ENCODE measurements at places on chromosomes 2 and 18. TPM values are rescaled to one million over a fixed set of nuclear protein-coding genes. Genes with fewer than 3 reads are reported as not detected.

GRCh38 chr2:142892715-142893114 is 15.3 kb downstream of the KYNU start:
- DNase-seq = peak; percentile 62

GPBAR1 gene
- 0.66 TPM for polyA plus RNA-seq

GRCh38 chr2:12008425-12009061 is 262.1 kb downstream of the LPIN1 start:
- DNase-seq = peak; percentile 28

DNA sequence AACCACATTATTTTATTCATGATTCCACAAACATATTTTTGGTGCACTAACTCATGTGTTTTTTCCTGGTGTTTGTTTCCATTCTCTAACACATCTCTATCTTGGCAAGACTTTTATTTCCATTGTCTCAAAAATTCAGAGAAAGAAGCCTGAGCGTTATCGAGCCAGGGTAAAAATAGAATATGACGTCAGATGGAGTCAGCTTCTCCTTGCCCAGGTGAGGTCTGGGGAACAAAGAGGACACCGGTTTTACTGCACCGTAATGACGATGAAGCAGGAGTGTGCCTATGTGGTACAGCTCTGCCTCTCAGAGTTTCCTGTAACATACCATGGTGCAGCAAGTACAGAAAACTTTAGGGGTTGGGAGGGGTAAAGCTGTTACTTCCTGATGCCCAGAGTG is 661.6 kb downstream of the PLCL1 start:
- no peak for DNase-seq

DNA sequence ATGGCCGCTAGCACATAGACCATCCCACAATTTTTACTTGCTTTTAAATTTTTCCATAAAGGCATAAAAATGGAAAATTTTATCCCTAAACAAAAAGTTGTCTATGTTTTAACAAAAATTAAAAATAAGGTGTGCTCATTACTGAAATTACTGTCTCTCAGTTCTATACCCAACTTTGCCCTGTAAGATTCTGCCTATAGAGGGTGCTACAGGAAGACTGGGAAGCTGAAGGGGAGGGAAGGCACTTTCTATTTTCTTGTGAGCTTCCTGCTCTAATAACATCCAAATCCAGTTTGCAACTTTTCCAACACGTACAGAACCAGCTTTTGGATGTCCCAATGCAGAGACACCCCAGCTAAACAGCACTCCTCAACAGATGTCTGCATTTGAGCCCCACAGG is 666.9 kb downstream of the PLCL1 start:
- DNase-seq = no peak

GRCh38 chr2:217412277-217412676 is 552.4 kb upstream of the TNP1 start:
- DNase-seq = no peak

DNA sequence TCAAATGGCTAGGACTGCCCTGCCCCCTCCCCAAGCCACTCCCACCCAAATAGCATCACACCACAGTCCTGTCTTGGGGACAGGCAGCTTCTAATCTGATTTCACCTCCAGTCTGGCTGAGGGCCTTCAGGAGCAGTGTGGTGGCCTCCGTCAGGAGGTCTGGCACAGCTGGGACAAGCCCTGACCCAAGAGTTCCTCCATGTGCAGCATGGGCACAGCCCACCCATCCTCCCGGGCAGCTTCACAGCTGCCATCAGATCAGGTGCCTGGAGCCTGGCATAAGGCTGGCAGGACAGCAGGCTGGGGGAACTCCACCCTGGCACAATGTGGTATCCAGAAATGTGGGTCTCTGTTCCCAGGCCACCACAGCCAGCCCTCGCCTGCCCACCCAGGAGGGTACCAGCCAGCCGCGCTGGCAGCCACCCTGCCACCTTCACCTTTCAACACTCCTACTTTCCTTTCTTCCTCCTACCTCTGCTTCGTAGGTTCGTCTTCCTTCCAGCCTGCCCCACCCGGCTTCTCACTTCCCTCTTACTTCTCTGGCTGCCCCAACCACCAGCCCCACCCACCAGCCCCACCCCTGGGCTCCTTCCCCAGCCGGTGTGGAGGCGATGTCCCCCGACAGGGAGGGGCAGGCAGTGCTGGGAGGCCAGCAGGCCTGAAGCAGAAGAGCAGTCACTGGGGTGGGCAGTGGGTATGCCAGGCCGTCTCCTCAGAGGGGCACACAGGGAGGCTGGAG is at the start of gene CAPG:
TSS of gene CAPG (minus strand) at position 522 of the 739 bp plus-strand sequence. CDS start 8,221 bp downstream, outside the sequence.
- peak; percentile 82 for DNase-seq

GRCh38 chr2:48444404-48444803 is 85.5 kb upstream of the STON1 start:
- no peak for DNase-seq
